Tibial nerve (tissue), 4 donors: ENCODE measurements at places on chromosomes 4 and X. TPM values are rescaled to one million over a fixed set of nuclear protein-coding genes. Genes with fewer than 3 reads are reported as not detected.

GRCh38 chr4:8906991-8907595, 35.5 kb upstream of the HMX1 start:
- peak; percentile 7 for DNase-seq

- DNase-seq = no peak
These were observed 6.1 kb downstream of the GPR82 start for GRCh38 chrX:41730081-41730480.

DNA sequence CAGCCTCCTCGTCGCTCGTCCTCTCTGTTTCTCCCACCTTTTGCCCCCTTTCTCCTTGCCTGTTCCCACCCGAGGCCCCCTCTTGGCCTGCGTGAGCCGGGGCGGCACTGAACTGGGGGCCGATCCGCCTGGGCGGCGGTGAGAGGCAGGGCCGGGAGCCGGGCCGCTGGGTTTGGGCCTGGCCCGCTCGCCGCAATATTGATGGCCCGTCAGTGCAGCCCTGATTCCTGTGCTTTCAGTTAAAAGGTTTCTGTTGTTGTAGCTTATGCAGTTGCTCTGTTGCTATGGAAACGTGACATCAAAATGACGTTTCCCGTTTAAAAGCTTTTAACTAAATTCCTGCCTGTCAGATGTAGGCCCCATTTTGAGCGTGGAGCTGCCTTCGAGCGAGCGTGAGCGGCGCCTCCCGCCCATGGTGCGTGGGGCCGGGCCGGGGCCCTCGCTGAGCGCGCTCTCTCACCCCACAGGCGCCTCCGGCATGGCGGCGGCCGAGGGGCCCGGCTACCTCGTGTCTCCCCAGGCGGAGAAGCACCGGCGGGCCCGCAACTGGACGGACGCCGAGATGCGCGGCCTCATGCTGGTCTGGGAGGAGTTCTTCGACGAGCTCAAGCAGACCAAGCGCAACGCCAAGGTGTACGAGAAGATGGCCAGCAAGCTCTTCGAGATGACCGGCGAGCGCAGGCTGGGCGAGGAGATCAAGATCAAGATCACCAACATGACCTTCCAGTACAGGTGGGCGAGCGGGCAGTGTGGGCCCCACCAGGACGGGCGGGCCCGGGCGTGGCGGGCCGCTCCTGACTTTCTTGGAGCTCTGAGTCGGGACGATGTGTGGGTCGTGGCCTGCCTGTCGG, at the start of gene MSANTD1:
TSS of gene MSANTD1 (plus strand) at position 349 of the 851 bp plus-strand sequence. CDS start at position 413, 64 bp downstream.
- no peak for DNase-seq

GRCh38 chr4:169404960-169405359, 134.2 kb upstream of the SH3RF1 start:
- DNase-seq = no peak

GRCh38 chr4:139207873-139208403, 30.9 kb upstream of the ELF2 start:
- DNase-seq = no peak

GRCh38 chrX:307261-308111, 11.1 kb downstream of the GTPBP6 start:
- DNase-seq = no peak

DNA sequence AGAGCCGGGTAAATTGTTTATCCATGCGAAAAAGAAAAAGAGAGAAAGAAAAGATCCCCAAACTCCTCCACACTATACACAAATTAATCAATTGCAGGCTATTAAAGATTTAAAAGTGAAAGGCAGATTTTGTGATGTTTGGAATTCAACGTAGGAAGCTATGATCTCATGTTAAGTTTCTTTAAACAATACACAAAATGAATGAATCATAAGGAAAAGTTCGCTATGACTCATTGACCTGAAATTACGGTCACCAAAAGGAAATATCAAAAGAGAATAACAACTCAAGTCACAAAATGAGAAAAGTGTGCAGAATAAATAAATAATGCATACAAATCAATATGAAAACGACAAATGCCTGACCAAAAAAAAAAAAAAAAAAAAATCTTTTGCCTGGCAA, 28.6 kb downstream of the CLNK start:
- no peak for DNase-seq

GRCh38 chr4:112938461-112939058, 110.9 kb upstream of the ANK2 start:
- DNase-seq = no peak

CRMP1 gene
- 0.30 TPM for total RNA-seq

- DNase-seq = no peak
These were observed 90.4 kb upstream of the HPRT1 start for GRCh38 chrX:134369576-134369975.

DNA sequence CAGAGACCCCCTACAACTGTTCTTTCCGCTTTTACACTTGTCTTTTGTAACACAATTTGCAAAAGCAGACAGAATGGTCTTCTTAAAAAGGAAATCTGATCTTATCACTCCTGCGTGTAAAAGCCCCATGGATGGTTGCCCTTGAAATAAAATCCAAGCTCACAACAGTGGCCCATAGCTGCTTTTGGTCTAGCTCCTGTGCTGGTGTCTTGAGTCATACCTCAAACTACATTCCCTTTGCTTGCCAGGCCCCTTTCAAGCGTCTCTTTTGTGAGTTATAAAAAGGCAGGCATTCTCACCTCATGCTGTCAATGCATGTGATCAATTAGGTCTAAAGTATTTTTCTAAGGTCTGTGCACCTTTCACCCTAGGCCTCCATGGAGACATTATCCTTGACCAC, 27.6 kb downstream of the HPGD start:
- DNase-seq = no peak

STBD1 gene
- 10.3 TPM for total RNA-seq

- DNase-seq = no peak
These were observed 80.0 kb downstream of the SH3KBP1 start for GRCh38 chrX:19807414-19807813.

CSAG1 gene
- total RNA-seq = not detected

DNA sequence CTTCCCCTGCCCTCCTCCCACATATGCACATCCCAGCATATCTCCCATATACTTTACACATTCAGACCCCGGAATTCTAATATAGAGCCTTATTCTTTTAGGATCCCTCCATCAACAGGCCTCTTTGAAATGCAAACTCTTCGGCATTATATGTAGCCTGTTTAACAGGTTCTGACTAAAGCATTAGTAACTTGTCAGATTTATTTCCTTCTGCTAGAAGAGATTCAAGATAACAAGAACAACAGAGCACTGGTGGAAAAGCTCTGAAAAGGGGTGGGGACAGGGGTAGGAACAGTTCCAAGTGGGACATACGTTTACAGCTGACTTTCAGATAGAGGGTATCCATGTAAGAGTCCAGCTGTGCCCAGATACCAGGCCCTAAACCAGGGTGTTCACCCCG, 31.7 kb upstream of the PRPS1 start:
- no peak for DNase-seq

GRCh38 chrX:11185861-11186260, 74.7 kb downstream of the HCCS start:
- DNase-seq = no peak

DDX60 gene
- 14.3 TPM for total RNA-seq

- DNase-seq = no peak
These were observed 875.5 kb upstream of the INTU start for GRCh38 chr4:126757219-126757618.

GRCh38 chr4:128737098-128737513, 72.4 kb upstream of the JADE1 start:
- no peak for DNase-seq

DNA sequence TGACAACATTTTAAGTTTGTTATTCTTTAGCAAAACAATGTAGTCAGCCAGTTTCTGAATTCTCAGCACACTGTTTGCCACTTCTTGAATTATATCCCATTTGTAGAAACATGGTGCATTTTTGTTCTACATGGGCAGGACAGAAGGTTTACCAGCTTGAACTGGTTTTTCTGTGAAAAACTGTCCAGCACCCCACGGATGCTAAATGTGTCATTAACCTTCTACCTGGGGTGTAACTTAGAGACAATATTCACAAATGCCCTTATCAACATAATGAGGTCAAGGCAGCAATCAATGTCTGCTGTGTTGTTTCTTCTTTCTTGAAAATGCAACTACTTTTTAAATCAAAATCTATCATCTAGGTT, 702.6 kb downstream of the CENPC start:
- DNase-seq = no peak

DNA sequence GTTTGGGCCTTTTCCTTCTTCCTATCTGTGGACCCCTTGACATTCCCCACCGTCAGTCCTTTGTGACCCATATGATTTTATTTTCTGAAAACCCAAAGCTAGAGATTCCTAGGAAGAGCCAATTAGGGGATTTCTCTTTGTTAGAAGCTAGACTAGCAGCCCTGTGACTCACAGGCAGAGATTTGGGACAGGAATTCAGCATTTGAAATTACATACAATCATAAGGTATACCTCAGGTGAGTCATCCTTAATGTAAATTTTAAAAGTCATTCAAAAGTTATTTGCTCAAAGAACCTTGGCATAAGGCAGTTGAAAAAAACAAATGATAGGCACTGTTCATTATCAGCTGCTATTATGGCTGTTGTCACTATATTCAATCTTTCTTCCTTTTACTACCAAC, 40.6 kb downstream of the USP26 start:
- DNase-seq = no peak

DNA sequence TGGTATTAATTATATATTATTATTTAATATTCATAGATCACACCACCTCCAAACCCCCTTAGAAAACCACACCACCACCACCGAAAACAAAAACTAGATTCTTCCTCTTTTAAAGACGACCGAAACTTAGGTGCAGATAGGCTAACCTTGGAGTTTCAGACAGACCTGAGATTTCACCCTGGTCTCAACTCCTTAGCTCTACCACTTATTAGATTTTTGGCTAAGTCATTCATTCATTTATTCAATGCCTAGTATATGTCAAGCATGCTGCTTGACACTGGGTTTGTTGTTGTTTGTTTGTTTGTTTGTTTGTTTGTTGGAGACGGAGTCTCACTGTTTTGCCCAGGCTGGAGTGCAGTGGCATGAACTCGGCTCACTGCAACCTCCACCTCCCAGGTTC, 9.5 kb upstream of the BMP2K start:
- DNase-seq = no peak

TCP11X2 gene
- total RNA-seq = not detected

DNA sequence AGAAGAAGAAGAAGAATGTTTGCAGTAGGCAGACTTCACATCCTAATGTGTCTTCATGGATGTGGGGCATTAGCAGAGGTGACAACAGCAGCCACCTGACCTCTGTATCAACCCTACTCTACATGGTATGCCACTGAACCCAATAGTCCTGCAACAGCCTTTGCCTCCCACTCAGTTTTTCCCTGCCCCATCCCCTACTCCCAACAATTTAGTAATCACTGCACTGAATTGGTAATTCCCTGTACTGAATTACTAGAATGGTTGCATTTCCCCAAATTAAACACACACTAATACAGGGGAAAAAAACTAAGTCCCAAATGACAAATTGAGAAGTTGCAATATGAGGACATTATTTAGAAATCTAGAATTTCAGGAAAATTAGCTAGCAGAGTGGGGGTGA, 31.4 kb upstream of the FAM241A start:
- DNase-seq = no peak

EDNRA gene
- total RNA-seq = 12.7 TPM

- no peak for DNase-seq
These were observed 1530.9 kb upstream of the PABPC4L start for GRCh38 chr4:135732448-135732847.

- DNase-seq = no peak
These were observed 504.2 kb upstream of the IGFBP7 start for GRCh38 chr4:57614257-57614932.

DNA sequence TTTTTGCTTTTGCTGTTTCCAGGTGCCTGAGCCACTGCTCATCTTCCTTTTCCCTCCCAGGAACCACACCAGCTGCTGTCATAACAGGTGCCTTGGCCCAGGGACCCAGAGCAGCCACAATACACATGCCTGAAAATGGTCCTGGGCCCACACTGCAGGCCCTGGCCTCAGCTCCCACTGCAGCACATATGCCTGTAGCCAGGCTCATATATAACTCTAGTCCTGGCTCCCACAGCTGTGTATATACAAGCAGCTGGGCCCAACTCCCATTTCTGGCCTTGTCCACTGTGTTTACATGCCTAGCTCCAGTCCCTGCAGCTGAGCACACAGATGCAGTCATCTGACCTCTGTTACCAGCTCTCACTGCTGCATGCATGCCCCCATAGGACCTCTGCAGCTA, 930.5 kb downstream of the ADGRL3 start:
- no peak for DNase-seq

DNA sequence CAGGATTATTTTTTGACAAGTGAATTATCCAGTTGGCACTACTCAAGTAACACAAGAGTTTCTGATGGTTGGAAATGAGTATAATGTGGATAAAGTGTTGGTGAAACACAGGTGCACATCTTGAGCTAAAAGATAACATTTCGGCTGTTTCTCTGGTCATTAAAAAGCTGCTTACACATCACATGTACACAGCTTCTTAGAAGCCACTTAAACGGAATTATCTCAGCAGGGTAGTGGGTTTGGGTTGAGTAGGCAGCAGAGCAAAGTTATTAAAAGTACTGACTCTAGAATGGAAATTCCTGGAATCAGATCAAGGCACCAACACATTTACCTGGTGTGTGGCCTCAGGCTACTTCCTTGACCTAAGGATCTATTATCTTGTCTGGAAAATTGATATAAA, 55.4 kb upstream of the RASSF6 start:
- DNase-seq = no peak

MMAA gene
- 2.7 TPM for total RNA-seq

DNA sequence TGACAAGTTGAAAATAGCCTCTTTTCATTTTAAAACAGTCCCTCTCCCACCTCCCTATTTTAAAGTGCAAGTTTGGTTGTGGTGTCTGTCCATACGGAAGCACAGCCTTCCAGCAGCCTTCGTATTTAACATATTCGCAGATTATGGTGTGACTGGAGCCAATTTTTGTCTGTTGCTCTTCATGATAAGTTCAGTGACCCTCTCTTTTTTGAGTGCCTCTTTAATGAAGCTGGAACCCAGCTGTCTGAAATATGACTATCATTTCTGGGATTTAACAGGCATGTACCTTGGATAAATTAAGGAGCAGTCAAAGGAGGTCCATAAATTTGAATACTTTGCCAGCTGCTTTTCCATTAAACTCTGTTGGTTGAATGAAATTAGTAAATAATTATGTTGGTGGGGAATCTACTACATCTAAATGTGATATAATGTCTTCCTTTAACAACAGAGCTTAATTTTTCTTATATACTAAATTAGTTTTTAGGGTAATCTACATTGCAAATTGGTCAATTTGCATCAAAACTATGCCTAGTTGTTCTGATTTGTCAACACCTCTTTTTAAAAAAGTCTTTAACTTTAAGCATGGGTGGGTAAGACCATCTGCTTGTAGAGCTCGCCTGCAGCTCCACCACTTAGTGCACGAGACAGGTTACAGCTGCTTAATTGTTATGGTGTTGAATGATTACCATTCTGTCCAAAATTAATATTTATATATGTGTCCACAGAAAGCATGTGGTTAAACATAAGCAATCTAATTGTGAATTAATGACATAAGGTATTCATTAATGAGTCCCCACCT, 216.6 kb downstream of the DCTD start:
- no peak for DNase-seq

GRCh38 chr4:65457011-65457410, 213.3 kb downstream of the EPHA5 start:
- no peak for DNase-seq

SHOX gene
- 1.8 TPM for total RNA-seq

GRCh38 chrX:134679644-134680043, 21.4 kb upstream of the PLAC1 start:
- DNase-seq = no peak

- no peak for DNase-seq
These were observed 22.0 kb downstream of the SPARCL1 start for GRCh38 chr4:87506974-87507701.

- DNase-seq = no peak
These were observed 39.8 kb upstream of the NAP1L5 start for GRCh38 chr4:88737307-88737941.
